ENCODE measurements at places on chromosomes 5 and 9. TPM values are rescaled to one million over a fixed set of nuclear protein-coding genes. Genes with fewer than 3 reads are reported as not detected.

- peak; percentile 16 for DNase-seq
- no peaks in the 10 kb centered on the region for H3K27me3 ChIP-seq
- H3K36me3 ChIP-seq: no peaks in the 10 kb centered on the region
- H3K4me1 ChIP-seq: peaks cover 31% of the 10 kb centered on the region
- peak overlapping the region; percentile 78 for H3K4me3 ChIP-seq
Observed at GRCh38 chr9:33166231-33167083, 679 bp downstream of the B4GALT1 start.

DNA sequence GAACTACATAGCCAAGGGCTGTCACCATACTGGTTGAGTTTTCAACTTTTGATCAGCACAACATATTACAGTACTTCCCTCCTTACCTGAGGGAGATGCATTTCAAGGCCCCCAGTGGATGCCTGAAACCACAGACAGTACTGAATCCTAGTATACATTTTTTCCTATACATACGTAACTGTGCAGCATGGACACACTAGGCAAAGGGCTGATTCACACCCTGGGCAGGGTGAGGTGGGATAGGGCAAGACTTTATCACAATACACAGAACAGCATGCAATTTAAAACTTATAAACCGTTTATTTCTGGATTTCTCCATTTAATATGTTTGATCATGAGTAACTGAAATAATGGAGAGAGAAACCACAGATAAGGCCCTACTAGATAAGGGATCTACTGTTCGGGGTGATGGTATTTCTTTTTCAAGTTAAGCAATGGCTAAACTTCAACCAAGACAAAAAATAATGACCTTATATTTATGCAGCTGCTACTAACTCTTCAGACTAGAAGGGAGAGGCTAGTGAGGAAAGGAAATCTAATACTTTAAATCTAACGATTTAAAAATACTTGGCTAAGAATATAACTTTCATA is 186.9 kb upstream of the GNA14 start:
- H3K4me3 ChIP-seq: no peak overlapping the region
- no peaks in the 10 kb centered on the region for H3K36me3 ChIP-seq
- peaks cover 3% of the 10 kb centered on the region for H3K4me1 ChIP-seq
- H3K27me3 ChIP-seq: no peaks in the 10 kb centered on the region
- DNase-seq: no peak
- no peak overlapping the region for H3K27ac ChIP-seq

- DNase-seq: peak; percentile 49
- H3K4me1 ChIP-seq: no peaks in the 10 kb centered on the region
- no peak overlapping the region for H3K27ac ChIP-seq
- no peaks in the 10 kb centered on the region for H3K36me3 ChIP-seq
- H3K27me3 ChIP-seq: peaks cover 4% of the 10 kb centered on the region
Observed at GRCh38 chr9:16197578-16198370, 644.9 kb downstream of the CCDC171 start.

- no peak overlapping the region for H3K27ac ChIP-seq
- H3K27me3 ChIP-seq: no peaks in the 10 kb centered on the region
- H3K4me1 ChIP-seq: no peaks in the 10 kb centered on the region
- no peak overlapping the region for H3K4me3 ChIP-seq
- peak; percentile 19 for DNase-seq
Observed at GRCh38 chr9:87662808-87663528, 63.0 kb upstream of the CTSL start.

GRCh38 chr5:24644761-24645160 is at the start of gene CDH10:
Gene CDH10 (minus strand): TSS chr5:24644978. CDS start chr5:24593490, 51,488 bp downstream.
- H3K4me3 ChIP-seq: peak within 1 kb of the TSS; percentile 54
- no peaks in the 10 kb centered on the region for H3K27me3 ChIP-seq
- peak within 1 kb of the TSS; percentile 67 for H3K27ac ChIP-seq
- no peak for DNase-seq
- no peaks in the 10 kb centered on the region for H3K36me3 ChIP-seq

GRCh38 chr9:75181750-75182149 is 93.4 kb downstream of the OSTF1 start:
- no peak overlapping the region for H3K4me3 ChIP-seq
- H3K4me1 ChIP-seq: no peaks in the 10 kb centered on the region
- no peaks in the 10 kb centered on the region for H3K27me3 ChIP-seq

GRCh38 chr9:134293031-134293521 is 33.2 kb upstream of the RXRA start:
- no peak overlapping the region for H3K27ac ChIP-seq
- H3K27me3 ChIP-seq: no peaks in the 10 kb centered on the region
- H3K36me3 ChIP-seq: no peaks in the 10 kb centered on the region
- peaks cover 33% of the 10 kb centered on the region for H3K4me1 ChIP-seq

DNA sequence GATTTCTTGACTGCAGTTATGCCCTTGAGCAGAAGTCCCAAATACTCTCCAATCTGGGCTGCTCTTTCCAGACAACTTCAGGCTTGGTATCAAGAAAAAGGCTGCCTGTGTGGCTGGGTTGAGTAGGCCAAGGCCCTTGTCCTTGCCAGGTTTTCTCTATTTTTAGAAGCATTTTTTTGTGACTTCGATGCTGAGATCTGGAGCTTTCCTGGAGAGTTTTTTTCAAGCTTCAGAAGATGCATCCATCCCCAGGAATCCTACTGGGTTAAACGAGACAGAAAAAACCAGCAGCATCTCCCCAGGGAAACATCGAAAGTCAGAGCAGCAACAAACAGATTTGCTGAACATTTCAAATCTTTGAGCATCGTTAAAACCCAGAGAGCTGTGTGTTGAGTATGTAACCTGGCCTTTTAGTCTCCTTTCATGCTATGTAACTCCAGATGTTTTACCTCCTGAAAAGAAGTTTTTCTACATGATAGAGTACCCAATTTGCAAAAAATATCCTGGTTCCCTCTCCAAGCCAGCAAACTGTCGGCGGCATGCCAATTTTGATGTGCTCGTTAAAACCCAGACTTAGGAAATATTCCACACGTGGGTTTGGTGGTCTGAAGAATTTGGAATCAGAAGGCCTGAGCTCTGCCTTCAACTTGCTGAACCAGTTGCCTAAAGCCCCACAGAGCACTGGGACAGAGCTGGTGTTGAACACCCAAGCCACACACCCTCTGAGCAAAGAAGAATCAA is 98.1 kb upstream of the ALDH1B1 start:
- no peaks in the 10 kb centered on the region for H3K27me3 ChIP-seq
- no peak overlapping the region for H3K27ac ChIP-seq
- no peaks in the 10 kb centered on the region for H3K36me3 ChIP-seq
- H3K4me1 ChIP-seq: peaks cover 3% of the 10 kb centered on the region

- no peak for DNase-seq
- no peaks in the 10 kb centered on the region for H3K36me3 ChIP-seq
- H3K27me3 ChIP-seq: no peaks in the 10 kb centered on the region
Observed at GRCh38 chr9:107188376-107188775, 94.7 kb upstream of the RAD23B start.

DNA sequence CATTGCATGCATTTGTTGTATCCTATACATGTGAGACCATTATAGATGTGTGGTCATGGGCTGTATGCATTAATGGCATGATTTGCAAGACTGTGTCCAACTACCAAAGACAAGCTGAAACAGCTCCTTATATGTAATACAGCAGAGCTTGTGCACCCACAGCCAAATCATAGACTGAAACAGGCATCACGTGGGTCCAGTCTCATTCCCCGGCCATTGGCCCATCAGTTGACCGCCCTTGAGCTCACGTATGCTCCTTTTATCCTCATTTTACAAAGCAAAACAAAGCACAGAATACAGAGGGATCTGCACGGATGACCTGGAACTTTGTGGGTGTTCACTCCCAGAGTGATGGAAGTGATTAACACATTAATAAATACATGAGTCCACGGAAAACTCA is 109.1 kb downstream of the ROR2 start:
- DNase-seq: no peak
- H3K4me3 ChIP-seq: no peak overlapping the region
- no peaks in the 10 kb centered on the region for H3K27me3 ChIP-seq
- H3K36me3 ChIP-seq: no peaks in the 10 kb centered on the region
- no peak overlapping the region for H3K27ac ChIP-seq

SH3GL2 gene
- 20.1 TPM for total RNA-seq

FOXD4L6 gene
- total RNA-seq: 0.11 TPM

SHROOM1 gene
- 4.5 TPM for total RNA-seq

PDE6A gene
- 0.10 TPM for total RNA-seq

ADAMTS6 gene
- total RNA-seq: 22.0 TPM

SETD9 gene
- total RNA-seq: 10.7 TPM

HSPA5 gene
- total RNA-seq: 65.0 TPM

PCDHB11 gene
- total RNA-seq: 7.6 TPM

PPP3R2 gene
- total RNA-seq: 0.59 TPM

FEM1C gene
- total RNA-seq: 46.1 TPM
